ENCODE measurements at places on chromosomes 7 and 10.

GRCh38 chr7:141486959-141487358 is 64.3 kb upstream of the AGK start:
- no peak for DNase-seq

- no peak for DNase-seq
These were observed 714 bp upstream of the KCND2 start for GRCh38 chr7:120272261-120272660.

DNA sequence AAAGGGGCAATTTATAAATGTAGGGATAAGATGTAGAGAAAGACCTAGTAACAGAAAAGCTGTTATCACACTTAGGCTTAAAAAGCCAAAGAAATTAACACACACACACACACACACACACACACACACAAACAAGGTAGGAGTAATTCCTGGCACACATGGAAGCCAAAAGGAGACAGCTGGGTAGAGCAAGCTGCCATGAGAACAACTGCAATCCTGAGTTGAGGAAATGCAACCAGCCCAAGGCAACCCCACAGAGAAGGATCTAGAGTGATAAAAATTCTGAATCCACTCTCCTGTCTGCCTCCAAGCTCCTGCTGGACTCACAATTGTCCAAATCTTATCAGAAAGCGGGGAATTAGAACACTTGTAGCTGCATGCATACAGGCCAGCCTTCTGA is 229.1 kb upstream of the DGKB start:
- no peak for DNase-seq

DNA sequence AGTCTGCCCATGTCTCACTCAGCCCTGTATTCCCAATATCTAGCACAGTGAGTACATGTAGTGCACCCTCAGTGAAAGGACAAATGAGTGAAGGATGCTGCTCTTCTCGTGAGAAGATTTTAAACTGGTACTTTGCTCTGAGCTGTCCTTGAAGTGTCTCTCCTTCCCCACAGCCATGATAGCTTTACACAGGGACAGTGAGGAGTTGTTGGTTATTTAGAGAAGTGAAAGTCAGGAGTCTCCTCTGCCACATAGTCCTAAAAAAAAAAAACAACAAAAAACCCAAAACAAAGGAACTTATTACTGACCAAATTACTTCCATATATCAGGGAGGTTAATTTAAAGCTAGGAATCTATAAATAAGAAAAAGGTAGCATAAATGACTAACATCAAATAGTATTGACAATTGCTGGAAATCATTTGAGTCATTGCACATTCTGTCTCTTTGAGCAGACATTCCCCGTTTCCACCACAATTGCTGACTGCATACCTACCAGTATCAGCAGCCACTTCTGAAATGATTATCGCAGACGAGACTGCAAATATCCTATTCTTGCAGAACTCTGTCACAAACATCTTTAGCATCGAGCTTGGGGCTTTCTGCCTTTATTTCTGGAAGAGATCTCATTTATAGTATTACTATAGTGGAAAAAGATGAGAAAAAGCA is 202.1 kb downstream of the PTEN start:
- DNase-seq = no peak

GRCh38 chr10:7025296-7025695 is 385.5 kb downstream of the SFMBT2 start:
- no peak for DNase-seq

- DNase-seq = no peak
These were observed 973.7 kb downstream of the GATA3 start for GRCh38 chr10:9028231-9028630.

DNA sequence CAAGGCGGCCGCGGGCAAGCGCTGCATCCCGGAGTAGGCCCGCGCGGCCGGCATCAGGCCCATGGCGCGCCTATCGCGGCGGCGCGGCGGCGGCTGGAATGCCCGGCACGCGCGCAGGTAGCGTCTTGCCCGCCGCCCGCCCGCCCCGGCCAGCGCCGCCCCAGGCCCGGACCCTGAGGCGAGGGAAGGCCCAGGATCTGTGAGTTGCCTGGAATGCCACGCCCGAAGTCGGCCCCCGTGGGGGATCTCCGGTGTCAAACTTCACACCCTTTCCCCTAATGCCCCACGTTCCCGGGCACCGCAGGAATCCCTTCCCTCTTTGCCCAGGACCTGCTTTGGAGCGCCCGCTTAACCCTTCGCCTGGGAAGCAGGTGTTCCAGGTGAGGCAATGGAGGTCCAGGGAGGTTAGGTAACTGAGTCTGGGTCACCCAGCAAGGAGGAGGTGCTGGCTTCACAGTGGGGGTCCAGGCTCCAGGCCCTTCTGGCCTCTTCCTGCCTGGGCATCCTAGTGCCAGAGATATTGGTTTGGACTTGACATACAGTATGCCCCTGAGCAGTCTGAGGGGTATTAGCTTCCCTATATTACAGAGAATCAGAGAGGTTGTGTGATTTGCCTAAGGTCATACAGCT is 138.1 kb downstream of the ARHGAP22 start:
- DNase-seq = no peak

- DNase-seq = peak; percentile 36
These were observed 4.4 kb upstream of the CCL26 start for GRCh38 chr7:75776295-75776971.

DNA sequence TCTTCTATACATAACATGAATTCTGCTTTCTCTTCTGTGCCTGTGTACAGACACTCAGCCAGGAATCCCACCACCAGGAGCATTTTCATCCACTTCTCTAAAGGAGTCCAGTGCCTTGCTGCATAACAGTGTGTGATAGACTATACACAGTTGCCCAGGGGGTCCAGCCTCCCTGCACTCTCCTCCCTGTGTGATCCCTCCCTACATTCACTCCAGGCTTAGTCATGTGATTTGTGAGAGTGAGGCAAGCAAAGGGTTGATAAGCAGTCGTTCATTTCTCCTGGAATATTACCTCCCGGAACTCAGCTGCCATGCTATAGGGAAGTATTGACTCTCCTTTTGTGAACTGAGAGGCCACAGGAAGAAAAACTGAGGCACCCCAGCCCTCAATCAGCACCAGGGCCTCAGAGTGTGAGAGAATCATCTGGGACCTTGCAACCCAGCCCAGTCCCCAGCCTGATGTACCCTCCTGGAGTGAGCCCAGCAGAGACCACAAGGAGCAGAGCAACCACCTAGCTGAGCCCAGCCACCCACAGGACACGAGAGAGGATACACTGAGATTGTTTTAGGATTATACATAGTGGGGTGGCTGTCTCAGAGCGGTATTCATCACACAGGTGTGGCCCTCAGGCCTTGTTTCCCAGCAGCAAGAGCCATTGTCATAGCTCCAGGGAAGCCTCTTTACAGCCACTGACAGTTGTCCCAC is 45.0 kb upstream of the EEPD1 start:
- no peak for DNase-seq

GRCh38 chr10:8159341-8160165 is 105.1 kb downstream of the GATA3 start:
- no peak for DNase-seq

GRCh38 chr7:128350708-128351295 is 7.1 kb upstream of the RBM28 start:
- no peak for DNase-seq

DNA sequence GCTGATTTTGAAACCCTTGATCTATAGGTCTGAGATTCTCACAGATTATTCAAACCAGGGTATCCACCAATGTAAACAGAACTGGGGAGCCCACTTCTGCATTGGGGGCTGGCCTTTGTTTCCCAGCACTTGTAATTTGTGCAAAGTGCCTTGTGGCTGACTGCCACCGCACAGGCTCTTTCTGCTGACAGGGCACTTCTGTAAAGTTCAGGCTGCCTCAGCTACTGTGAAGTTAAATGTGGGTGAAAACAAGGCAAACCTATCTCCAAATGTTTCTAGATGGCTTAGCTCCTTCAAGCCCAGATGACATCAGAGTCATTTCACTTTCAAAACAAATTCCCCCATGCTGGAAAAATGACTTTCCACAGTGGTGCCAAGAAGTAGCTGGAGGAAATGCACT is 54.7 kb downstream of the GRID1 start:
- DNase-seq = no peak

DNA sequence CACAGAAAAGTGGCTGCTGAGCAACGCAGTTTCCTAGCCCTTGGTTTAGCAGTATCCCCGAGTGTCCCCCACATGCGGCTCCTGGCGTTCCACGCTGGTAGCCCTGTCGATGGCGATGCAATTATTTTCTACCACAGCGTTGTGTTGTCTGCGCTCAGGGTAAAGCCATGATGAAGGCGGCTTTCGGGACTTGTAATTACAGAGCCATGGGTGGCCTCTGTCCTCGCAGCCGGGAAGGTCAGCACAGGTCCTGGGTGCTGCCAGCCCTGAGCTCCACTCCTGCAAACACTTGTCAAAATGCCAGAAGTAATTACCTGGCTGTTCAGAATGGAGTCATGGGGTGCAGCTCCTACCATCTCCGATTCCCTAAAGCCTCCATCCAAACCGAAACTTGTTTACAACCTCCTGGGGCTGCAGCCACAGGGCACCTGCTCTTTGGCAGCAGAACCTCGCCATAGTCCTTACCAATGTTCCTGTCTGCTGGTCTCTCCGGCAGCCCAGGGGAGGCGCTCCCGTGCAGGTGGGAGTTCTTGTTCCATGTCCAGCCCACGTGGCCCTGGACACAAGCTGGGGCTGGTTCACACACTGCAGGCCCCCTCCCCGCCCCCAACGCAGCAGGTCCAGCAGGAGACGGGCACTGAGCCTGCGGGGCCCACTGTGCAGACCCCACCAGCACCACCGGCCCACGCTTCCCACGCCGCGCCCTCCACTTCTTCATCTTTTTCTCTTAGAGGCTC is 512.6 kb downstream of the PTPRN2 start:
- no peak for DNase-seq

DNA sequence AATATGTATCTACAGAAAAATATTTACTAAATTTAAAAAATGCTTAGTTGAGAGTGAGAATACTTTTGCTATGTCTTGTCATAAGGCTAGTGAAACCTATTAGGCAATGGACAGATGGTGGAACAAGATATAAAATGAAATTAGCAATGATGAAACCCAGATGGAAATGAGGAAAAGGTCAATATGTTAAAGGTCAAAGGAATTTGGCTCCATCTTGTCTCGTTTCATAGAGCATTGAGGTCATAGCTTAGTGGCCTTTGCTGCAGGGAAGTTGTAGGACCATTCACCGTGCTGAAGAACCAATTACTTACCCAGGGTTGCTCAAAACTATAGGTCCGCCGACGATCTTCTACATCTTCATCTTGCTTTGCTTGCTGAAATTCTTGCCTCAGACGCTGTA is 683.9 kb downstream of the PARD3 start:
- DNase-seq = no peak

GRCh38 chr10:11538834-11539190 is 72.6 kb downstream of the USP6NL start:
- no peak for DNase-seq

DNA sequence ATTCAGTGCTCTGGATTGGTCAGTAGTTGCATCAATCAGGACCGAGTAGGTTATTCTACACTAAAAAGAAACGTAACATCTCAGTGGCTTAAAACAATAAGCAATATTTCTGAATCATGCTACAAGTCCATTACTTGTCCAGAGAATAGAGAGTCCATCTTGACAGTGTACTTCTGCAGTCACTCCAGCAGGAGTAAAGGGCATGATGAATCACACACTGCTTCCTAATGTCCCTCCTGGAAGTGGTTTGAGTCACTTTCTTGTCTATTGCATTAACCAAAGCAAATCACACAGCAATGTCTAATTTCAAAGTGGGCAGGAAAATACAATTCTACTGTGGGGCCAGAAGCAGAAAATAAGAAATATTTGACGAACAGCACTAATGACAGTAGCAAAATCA is 124.8 kb downstream of the TSPAN12 start:
- DNase-seq = no peak

GRCh38 chr7:53350241-53350640 is 314.8 kb downstream of the POM121L12 start:
- DNase-seq = no peak

DNA sequence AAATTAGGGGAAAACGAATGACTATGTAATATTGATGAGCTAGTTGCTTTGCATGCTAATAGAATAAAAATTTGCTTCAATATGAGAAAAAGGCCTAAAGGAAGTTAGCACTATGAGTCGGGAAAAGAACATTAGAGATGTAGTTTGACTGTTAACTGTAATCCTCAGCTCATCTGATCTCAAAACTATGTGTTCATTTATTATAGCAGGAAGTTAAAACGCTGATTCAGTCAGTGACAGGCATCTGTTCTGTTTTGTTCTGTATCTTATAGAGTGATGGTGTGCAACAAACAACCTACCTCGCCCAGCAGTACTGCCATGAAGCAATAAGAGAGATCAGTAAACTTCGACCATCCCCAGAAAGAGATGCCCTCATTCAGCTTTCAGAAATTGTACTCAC is 48.6 kb downstream of the PDSS1 start:
- DNase-seq = no peak

- no peak for DNase-seq
These were observed 526.1 kb downstream of the CALN1 start for GRCh38 chr7:71886046-71886445.

DNA sequence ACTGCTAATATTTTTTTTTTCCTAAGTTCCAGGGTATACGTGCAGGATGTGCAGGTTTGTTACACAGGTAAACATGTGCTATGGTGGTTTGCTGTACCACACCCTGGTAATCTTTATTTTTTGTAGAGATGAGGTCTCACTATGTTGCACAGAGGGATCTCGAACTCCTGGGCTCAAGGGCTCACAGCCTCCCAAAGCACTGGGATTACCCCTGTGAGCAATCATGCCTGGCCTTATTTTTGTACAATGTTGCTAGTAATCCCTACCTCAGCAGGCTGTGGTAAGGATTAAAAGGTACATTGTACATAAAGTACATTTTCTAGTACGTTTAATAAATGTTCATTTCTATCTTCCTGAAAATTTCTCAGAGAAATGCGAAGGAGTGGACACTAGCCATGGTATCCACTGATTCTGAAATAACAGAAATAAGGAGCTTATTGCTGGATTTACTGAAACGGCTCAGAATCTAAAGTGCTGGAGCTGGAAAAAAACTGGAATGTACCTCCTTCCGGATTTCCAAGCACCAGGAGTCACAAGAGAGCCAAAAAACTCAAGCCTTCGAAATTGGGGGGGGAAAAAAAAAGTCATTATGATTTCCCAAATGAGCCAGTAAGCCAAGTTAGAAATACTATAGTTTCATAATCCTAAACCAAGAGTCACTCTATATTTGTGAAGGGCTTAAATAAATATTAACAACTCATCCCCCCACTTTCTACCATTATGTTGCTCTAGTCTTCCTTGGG is 69.6 kb downstream of the NT5C2 start:
- no peak for DNase-seq

DNA sequence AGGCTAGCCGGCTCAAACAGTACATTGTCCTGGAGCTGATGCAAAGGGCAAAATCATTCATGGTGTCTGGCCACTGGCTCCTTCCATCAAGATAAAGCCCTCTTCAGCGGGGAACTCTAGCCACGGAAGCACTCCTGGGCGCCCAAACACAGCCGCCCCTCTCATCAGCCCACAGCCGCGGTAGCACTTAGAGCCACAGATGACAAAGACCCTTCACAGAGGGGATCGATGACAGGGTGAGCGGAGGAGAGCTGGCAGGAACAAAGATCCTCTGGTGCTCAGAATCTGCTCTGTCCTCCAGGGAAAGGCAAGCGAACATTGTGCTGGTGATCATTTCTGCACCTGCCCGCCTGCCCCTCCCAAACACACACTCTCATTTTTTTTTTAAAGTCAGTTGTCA is 222.2 kb upstream of the NRP1 start:
- DNase-seq = no peak

Measured in stimulated activated CD4-positive, alpha-beta T cell treated with anti-CD3 and anti-CD28 coated beads, Interleukin-1b, Interleukin-23, amount 100 ng/mL, for 24 hours (primary cell).